ENCODE measurements at places on chromosomes 12 and 14.

GRCh38 chr12:111238075-111238734 lies 130.7 kb downstream of the PHETA1 start:
- DNase-seq: no peak

DNA sequence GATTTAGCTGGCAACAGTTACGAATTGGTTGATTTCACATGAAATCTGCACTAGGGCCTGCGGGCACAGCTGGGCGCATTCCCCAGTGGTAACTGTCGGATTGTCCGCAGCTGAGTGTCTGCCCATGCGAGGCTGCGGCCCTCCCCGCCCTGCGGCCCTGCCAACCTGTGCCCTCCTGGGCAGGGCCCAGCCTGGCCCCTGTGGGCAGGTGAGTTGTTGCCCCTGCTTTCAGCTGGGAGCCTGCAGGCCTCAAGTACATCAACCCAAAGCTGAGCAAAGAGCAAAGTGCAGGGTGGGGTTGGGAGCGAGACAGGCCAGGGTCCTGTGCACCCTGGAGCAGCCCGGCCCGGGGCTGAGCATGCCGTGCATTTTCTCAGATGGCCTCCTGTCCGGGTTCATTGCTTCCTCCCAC lies 89.1 kb downstream of the ADGRD1 start:
- no peak for DNase-seq

GRCh38 chr12:75855360-75855759 lies 176.2 kb downstream of the PHLDA1 start:
- DNase-seq: no peak

DNA sequence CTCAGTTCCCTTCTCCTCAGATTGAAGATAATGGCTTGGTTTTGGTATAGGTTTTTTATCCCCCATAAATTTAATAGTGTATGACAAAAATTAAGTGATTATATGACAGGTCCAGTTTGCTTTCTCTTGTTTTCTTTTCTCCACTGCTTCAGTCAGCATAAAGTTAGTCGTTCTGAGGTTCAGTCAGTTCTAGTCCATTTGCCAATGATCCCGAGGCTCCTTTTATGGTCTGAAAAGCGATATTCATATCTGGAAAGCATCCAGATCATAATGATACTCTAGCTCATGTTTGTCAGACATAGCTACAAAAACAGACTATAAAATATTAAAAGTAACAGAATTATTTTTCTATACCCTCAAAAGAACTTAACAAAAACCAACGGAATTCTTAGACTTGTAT lies 67.1 kb upstream of the SLC38A4 start:
- no peak for DNase-seq

DNA sequence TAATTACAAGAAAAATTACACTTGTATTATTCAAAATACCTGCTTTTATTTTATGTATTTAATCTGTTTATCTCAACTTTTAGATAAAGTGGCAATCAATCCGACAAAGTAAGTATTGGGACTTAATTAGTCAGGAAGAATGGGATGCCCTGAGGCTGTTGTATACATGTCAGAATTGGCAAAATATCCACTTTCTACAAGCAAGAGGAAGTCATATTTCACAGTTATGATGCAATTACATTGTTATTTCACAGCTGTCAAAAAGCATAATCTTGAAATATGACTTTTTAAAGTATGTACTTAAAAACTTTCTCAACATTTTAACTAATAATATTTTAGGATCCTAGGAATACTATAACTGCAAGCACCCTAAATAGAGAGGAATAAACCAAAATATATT lies 357.1 kb upstream of the MGAT4C start:
- no peak for DNase-seq

- peak; percentile 83 for DNase-seq
Observed at GRCh38 chr12:104215638-104216297, at the start of gene TXNRD1. TSS of gene TXNRD1 (plus strand) at chr12:104215779. CDS start at chr12:104215803, 24 bp downstream.

DNA sequence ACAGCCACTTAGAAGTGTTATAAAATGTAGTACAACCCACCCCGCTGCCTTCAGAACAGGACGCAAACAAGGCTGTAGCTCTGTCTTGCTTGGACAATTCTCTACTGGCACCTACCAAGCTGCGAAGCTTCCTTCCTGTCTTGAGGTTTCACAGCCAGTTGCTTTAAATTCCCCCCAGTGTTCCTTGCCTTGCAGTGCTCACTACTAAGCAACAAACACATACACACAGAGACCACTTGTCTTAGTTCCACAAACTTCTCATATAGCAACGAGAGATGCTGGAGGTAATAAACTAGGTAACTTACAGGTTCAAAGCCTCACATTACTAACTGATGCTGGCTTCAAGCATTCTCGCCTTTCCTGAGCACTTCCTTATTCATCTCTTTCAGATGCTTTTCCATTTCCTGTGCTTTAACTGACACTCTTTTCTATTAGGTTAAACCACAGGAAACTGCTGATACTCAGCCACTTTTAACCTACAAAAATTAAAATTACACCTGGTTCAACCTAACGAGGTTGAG lies 91.5 kb upstream of the PTGDR start:
- peak; percentile 91 for DNase-seq

GRCh38 chr12:1778911-1779310 lies 41.5 kb upstream of the LRTM2 start:
- DNase-seq: no peak

- DNase-seq: no peak
Observed at GRCh38 chr14:102993523-102993922, 63.8 kb downstream of the CDC42BPB start.

DNA sequence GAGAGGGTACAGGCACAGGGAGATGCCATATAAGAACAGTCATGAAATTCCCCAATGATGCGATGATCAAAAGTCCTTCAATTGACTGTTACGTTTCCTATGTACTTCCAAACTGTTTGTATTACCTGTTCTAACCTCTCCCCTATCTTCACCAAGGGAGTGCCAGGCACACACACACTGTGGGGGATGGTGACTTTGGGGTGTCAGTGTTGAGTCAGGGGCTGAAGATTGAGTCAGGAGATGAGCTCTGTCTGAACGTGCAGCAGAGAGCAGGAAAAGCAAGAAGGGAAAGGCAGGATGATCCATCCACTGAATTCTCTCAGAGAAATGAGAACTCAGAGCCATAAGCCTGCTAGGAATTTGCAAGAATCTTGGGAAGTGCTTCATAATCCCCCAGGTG lies 153.4 kb downstream of the EFCAB11 start:
- no peak for DNase-seq

GRCh38 chr14:81940651-81941050 lies 407.0 kb upstream of the SEL1L start:
- DNase-seq: no peak

DNA sequence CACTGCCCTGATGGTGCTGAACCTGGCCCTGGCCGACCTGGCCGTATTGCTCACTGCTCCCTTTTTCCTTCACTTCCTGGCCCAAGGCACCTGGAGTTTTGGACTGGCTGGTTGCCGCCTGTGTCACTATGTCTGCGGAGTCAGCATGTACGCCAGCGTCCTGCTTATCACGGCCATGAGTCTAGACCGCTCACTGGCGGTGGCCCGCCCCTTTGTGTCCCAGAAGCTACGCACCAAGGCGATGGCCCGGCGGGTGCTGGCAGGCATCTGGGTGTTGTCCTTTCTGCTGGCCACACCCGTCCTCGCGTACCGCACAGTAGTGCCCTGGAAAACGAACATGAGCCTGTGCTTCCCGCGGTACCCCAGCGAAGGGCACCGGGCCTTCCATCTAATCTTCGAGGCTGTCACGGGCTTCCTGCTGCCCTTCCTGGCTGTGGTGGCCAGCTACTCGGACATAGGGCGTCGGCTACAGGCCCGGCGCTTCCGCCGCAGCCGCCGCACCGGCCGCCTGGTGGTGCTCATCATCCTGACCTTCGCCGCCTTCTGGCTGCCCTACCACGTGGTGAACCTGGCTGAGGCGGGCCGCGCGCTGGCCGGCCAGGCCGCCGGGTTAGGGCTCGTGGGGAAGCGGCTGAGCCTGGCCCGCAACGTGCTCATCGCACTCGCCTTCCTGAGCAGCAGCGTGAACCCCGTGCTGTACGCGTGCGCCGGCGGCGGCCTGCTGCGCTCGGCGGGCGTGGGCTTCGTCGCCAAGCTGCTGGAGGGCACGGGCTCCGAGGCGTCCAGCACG lies 4.7 kb downstream of the LTB4R start:
- DNase-seq: no peak

DNA sequence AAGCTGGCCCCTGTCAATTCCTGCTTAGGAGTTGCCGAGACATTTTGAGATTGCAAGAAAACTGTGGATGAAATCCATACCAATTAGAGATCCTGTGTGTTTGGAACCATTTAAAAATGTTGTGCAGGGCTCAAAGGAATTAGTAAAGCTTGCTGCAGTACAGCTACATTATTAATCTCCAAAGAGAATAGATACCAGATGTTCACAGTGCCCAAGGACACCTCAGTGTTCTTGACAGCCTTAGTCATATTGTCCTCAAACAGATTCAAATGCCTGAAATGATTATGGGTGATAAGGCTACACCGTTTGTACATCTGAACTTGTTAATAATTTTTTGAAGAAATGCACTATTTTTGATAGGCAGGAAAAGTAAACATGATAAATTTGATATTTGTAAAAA lies 164.6 kb downstream of the MSRB3 start:
- DNase-seq: no peak

- DNase-seq: no peak
Observed at GRCh38 chr12:91144053-91144452, 32.8 kb upstream of the LUM start.

GRCh38 chr14:104105071-104105821 lies 19.7 kb downstream of the ASPG start:
- no peak for DNase-seq

GRCh38 chr12:3644104-3644503 lies 108.8 kb downstream of the CRACR2A start:
- no peak for DNase-seq

DNA sequence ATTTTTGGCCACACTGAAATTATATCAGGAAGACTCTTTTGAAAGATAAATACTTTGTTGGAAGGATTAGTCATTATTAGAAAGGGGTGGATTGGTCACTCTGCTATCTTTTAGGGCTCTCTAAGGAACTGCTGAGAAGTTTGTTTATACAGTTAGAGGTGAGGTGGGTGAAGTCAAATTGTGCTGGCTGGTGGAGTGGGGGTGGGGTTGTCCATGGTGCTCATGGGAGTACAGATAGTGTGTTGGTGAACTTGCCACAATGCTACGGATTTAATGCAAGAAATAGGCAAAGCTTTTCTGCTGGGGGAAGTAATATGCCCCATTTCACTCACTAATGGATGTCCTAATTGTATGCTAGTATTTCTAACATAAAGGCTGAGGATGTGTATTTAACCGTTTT lies 35.8 kb downstream of the SUSD6 start:
- DNase-seq: no peak

DNA sequence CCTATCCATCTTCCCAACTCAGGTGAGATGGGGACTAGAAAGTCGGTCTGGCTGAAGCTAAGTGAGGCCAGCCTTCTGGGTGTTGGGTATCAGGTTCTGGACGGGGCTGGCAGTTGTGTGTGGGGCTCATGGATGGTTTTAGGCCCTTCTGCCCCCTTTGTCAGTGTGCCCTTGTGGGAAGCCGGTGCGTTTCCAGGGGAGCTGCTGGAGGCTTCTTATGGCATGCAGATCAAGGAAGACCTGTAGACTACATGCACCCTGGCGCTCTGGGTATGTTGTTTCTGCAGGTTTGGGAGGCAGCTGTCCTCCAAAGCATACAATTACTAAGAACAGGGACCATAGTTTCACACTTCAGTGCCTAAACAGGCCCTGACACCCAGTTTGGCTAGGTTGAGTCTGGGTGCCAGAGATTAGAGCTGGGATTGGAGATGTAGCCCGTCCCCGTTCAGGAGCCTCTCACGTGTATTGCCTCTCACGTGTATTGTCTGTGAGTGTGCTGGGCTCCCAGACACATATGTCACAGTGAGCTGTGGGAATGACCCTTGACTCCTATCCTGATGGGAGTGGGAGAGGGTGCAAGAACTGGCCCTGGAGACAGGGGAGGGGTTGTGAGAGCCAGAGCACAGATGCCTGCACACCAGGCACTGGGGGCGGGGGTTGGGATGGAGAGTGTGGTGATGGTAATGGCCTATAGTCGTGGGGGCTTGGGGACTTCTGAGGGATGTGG lies 84.4 kb downstream of the SLC25A47 start:
- no peak for DNase-seq

DNA sequence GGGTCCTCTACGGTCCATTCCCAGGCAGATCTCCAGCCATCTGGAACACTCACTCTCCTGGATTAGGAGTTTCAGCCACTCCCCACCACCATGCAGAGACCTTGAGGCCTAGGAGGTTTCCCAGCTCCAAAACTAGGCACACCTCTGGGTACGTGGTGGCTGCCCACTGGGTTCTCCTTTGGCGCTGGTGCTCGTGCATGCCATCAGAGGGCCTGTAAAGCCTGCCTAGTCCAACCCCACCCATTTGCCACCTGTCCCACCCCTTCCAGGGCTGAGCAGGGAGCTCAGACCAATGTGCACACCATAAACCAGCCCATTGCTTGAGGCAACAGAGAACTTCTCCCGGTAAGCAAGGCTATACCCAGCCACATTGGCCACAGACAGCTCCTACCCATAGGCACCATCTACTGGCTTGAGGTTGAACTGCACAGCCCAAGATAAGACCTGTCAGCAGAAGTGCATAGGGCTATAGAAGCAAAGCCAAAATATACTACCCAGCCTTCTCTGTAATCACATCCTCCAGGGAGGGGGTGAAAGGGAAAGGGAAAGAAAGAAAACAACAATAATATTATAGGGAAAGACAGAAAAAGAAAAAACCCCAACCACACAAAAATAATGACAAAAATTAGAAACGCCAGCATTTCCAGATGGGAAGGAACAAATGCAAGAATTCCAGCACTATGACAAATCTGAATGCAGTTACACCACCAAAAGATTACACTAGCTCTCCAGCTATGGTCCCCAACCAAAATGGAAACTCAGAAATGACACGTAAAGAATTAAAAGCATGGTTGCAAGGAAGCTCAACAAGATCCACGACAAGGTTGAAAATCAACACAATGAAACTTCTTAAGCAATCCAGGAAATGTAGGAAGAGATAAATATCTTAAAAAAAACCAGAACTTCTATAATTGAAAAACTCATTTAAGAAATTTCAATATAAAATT lies 111.9 kb upstream of the CCDC175 start:
- DNase-seq: peak; percentile 0

DNA sequence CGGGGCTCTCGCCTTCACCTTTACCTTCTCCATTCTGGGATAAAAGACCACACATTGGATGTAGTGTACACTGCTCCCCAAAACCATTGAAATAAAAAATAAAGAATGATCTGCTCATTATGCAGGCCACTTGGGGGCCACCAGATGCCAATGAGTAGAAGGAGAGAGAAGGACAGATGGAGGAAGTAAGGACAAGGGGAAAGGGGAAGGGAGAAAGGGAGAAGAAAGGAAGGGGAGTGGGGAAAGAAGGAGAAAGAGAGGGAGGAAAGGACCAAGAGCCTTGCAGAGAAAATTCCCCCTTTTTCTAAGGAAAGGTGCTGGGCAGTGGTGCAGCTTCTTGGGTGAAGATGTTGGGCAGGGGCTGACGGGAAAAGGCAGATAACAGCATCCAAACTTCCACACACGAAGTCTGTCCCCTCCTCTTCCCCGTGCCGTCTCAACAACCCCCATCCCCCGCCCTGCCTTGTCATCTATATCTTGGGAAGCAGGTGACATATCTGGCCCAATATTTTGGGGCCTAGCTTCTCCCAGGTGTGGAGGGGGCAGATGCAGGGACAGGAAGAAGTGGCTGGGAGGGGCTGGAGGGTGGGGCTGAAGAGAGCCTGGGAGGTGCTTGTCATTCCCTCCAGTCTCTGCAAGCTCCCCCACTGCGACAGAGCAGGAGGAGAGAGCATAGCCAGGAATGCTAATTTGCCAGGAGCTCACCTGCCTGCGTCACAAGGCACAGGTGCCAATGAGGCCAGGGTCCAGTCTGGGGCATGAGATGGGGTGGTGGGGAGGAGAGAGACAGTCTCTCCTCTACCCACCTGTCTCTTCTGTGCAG lies 107.5 kb downstream of the SINHCAF start:
- DNase-seq: no peak

- DNase-seq: no peak
Observed at GRCh38 chr12:117342682-117343081, 18.7 kb downstream of the NOS1 start.
